NCI-H1417 treated with DMSO at 0.1 percent for 48 hours (cell line): ENCODE measurements at places on chromosomes 16 and 17.

DNA sequence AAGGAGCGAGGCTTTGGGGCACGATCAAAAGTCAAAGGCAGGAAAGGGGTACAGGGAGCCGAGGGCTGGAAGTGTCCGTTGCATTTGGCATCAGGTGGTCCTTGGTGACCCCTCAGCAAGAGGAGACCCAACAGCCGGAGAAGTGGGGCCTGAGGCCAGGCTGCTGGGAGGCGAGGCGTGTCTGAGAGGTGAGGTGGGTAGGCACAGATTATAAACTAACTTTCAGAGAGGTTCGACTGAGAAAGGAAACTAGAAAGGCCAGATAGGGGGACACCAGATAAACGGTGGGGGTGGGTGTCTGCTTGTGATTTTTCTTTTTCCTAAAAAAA, 3.6 kb downstream of the PECAM1 start:
- no peak for DNase-seq

DNA sequence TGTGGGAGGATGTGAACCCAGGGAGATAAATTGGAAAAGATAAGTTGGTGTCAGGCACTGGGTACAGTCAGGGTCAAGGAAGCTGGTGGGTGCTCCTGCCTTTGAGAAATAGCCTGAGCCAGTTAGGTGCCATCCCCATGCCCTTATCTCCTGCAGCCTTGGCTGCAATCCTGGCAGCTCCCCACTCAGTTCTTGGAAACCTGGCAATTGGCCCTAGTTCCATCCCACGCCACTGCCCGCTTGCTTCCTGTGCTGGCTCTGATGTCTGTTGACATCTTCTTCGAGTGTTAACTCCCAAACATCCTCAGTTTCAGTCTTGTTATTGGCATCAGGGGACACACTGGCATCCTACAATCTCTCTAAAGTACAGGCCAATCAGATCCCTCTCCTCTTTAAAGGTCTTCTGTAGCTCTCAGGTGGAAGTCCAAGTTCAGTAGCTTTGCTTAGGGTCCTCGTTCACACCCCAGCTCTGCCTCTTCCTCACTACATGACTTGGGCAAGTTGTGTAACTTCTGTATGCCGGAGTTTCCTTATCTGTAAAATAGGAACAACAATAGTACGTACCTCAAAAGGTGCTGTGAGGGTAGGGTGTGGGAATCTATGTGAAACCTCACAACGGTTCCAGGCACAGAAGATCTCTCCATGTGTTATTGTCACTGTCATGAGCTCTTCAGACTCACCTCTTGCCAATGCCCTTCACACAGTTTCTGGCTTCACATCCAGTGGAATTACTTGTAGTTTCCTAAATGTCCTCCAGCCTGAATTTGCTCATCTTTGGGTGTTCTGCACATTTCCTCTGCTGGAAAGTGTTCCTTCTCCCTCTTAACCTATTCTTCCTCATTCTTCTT, 13.5 kb upstream of the PRKAR1A start:
- no peak for DNase-seq

DNA sequence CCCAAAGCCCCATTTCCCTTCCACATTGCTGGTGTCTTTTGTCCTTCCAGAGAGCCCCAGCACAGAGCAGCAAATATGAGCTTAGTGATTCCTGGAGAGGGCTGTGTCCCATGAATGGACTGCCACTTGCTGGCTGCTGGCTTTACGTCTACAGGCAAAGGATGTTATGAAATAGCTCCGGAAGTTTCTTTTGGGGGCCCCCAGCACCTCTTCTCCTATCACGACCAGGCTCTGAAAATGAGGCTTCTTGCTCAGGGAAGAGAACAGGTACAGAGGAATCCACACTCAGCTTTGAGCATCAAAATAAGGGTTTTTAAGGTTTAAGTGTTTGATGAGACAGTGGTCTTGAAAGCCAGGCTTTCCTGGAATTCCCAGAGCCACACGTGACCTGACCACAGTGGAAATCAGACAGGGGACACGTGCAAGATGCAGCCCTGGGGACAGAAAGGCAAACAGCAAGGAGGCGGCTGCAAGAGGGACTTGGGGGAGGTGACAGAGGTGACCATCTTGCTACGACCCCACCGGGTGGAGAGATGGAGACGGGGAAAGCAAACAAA, 58.1 kb downstream of the ZDHHC7 start:
- no peak for DNase-seq

DNA sequence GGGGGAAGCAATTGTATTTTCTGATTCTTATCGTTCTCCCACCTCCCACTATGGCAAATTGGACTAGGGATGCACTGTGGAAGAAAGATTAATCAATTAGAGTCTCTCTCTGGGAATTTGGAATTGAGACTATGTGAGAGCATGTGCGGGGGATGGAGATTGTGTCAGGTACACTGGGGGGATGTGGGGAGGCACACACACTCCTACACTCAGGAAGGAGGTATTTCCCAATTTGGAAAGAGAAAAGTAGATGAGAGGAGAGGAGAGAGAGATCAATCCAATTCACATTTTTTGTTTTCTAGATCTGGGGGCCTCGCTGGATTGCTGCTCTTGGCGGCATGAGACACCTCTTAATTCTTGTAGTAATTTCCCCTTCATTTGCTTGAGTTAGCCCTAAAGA, 14.3 kb upstream of the PRKCB start:
- no peak for DNase-seq

GRCh38 chr16:5971924-5972323, 874.3 kb upstream of the EEF2KMT start:
- no peak for DNase-seq

GRCh38 chr17:65058593-65058992, 2.1 kb upstream of the GNA13 start:
- DNase-seq, result no peak

DNA sequence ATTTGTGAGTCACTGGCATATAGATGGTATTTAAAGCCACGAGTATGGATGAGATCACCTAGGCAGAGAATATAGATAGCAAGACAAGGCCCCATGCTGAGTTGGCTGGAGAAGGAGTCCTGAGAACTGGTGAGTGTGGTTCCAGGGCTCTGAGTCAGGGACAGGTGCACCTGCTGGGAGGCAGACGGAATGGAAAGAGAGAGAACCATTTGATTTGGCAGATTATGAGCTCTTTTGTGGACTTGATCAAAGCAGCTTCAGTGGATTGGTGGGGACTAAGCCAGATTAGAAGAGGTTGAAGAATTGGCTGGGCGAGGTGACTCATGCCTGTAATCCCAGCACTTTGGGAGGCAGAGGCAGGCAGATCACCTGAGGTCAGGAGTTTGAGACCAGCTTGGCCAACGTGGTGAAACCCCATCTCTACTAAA, 4.3 kb upstream of the C16orf92 start:
- no peak for DNase-seq

- DNase-seq, result no peak
Observed at GRCh38 chr17:2295575-2295974, 8.0 kb downstream of the SMG6 start.

DNA sequence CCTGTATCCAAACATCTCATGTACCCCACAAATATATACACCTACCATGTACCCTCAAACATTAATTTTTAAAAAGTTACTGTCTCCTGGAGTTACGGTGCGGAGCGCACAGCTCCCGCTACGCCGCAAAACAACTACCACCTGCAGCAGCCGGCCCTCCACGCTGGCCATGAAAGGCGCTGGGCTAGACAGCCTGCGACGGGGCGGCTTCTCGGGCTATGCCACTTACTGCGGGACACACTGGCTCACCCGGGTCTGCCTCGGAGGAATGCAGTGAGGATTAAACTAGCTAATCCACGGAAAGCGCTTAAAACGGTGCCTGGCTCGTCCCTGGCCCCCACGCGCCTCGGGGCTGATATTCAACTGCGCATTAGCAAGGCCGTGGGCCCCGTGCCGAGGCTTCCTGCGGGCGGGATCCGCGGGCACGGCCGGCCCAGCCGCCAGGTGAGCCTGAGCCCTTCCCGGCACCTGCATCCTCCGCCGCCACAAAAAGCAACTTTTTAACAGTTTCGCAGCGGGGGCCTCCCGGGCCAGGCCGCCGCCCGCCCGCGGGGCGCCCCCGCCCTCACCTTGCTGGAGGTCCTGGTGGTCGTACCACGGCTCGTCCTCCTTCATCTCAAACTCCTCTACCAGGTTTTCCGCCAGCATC, 633 bp downstream of the CDR2 start:
- DNase-seq, result no peak

DNA sequence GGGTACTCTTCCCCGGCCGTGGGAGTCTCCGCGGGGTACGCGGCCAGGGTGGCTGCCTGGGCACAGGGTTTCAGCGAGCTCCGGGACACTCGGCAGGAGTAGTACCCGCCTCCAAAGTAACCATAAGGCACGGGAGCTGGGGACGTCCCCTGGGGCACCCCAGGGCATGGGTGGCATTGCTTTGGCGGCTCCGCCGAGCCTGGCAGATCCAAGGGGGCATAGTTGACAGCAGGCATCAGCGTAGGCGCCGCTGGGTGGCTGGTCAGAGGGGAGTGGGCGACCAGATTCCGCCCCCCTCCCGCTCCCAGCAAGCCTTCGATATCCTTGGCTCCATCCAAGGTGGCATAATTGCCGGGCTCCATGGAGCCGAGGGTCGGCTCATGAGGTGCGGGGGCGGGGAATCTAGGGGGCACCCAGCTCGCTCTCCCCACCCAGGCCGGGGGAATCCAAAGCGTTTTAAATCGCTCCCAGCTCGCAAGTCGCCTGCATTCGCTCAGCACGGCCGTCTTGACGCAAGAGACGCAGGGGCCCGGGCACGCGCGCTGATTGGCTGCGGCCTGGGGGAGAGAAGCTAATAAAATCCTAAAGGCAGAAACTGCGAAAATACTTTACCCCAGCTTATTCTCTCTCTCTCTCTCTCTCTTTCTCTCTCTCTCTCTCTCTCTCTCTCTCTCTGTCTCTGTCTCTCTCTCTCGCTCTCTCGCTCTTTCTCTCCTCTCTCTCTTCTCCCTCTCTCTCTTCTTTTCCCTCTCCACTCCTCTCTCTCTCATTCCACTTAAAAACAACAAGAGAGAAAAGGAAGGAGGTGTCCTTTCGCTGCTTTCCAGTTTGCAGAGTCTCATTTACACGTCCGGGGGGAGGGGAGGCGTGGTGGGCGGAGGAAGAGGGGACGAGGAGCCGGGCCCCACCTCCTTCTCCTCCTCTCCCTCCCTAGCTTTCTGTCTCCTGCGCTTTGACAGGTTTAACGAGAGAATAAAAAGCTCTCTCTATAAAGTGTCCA, at the start of gene HOXB13:
HOXB13 (minus strand) TSS at position 519 of the 1,000 bp plus-strand sequence; CDS start at position 362, 157 bp downstream.
- peak; percentile 29 for DNase-seq
